ENCODE measurements at places on chromosomes 4 and X. TPM values are rescaled to one million over a fixed set of nuclear protein-coding genes. Genes with fewer than 3 reads are reported as not detected.

- H3K4me3 ChIP-seq, result peak overlapping the region; percentile 85
- H3K27ac ChIP-seq, result peak overlapping the region; percentile 99
- DNase-seq, result no peak
- H3K36me3 ChIP-seq, result no peaks in the 10 kb centered on the region
- H3K4me1 ChIP-seq, result peaks cover 67% of the 10 kb centered on the region
Observed at GRCh38 chr4:87005690-87006425, 71.0 kb downstream of the AFF1 start.

GRCh38 chr4:108700081-108700757, 49.8 kb downstream of the OSTC start:
- no peaks in the 10 kb centered on the region for H3K36me3 ChIP-seq
- no peaks in the 10 kb centered on the region for H3K27me3 ChIP-seq
- no peak overlapping the region for H3K27ac ChIP-seq
- DNase-seq, result no peak

Gene NUP54
- total RNA-seq, result 18.0 TPM

DNA sequence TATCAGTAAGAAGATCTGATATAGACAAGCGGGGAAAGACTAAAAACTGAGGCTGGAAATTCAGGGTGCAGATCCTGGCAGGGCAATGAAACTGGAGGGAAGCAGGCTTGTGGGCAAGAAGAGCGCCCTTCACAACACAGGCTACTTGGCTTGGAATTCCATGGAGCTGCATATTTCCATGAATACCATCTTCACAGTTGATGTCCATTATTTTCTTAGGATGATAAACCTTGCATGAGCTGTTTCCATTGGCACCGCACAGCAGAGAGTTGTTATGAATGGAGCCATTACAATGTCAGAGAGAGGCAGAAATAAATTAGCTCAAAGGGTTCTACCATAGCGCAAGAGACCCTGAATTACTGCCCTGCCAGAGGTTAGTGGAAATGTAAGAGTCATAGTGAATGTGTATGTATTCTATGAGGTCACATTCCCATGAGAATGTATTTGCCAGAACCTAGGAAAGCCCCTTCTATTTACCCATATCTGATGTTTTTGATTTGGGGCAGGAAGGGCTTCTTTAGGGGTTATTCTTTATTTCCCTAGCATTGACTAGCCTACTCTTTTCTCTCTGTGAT, 215.6 kb downstream of the PALLD start:
- H3K27ac ChIP-seq, result peak overlapping the region; percentile 67
- H3K4me1 ChIP-seq, result peaks cover 39% of the 10 kb centered on the region
- no peaks in the 10 kb centered on the region for H3K27me3 ChIP-seq

Gene P2RY4
- total RNA-seq, result not detected

DNA sequence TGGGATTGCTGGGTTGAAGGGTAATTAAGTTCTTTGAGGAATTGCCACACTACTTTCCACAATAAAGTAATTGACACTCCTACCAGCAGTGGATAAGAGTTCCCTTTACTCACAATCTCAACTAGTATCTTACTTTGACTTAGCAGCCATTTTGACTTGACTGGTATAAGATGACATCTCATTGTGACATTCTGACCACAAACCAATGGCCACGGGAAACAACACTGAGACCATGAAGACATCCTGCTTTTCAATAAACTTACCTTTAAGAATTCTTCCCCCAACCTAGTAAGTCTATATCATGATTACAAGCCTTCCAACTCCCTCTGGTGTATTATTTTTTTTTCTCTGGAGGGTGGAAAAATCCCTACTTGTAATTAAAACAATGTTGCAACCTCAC, 66.9 kb upstream of the WDR1 start:
- peaks cover 34% of the 10 kb centered on the region for H3K4me1 ChIP-seq
- H3K4me3 ChIP-seq, result no peak overlapping the region
- no peak for DNase-seq
- H3K36me3 ChIP-seq, result no peaks in the 10 kb centered on the region

DNA sequence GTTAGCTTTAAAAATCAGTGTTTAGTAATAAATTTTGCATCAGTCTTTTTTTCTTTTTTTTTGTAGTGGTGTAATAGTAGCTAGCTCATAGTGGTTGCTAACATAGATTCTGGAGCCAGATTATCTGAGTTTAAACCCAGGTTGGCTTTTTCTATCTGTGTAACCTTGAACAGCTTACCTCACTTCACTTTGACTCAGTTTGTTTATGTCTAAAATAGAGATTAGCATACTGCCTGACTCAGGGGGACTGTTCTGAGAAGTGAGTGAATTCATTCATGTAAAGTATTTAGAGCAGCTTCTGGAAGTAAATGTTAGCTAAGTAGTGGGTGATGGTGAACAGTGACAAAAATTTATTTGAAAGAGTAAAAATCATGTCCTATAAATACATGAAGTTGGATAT, 32.9 kb downstream of the CPEB2 start:
- DNase-seq, result no peak
- no peak overlapping the region for H3K4me3 ChIP-seq
- no peaks in the 10 kb centered on the region for H3K27me3 ChIP-seq
- no peaks in the 10 kb centered on the region for H3K36me3 ChIP-seq

DNA sequence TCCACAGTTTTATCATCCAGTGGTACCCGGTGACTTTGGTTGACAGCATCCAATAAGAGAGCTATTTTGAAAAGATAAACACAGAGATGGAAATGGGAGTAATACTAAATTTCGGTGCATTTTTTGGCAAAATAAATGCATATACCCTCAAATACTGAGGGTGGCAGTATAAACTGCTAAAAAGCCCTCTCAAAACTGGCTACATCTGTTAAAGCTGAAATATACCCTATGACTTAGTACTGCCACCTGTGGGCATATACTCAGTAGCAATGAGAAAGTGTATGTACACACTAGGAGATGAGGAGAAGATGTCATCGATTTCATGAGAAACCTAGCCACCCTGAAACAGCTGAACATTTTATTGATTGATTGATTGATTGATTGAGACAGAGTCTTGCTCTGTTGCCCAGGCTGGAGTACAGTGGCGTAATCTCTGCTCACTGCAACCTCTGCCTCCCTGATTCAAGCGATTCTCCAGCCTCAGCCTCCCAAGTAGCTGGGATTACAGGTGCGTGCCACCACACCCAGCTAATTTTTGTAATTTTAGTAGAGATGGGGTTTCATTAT, 12.2 kb upstream of the TMEM128 start:
- H3K27me3 ChIP-seq, result no peaks in the 10 kb centered on the region
- DNase-seq, result no peak
- peak overlapping the region; percentile 3 for H3K4me3 ChIP-seq

DNA sequence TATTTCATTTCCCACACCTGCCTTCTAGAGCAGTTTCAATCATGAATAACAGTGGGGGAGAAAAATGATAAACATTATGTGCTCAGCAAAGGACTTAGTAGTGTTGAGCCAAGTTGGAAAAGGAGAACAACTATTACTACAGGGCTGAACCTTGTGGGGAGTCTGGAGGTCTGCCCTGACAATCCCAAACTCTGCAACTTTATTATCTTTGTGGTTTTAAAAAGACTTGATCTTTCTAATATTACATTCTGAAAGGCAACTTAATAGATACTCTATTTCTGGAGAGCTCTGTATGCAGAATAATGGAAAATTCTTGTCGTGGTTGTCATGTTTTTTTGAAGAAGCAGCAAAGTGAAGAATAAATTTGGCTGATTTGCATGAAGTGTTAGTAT, 116.1 kb downstream of the SPCS3 start:
- no peaks in the 10 kb centered on the region for H3K36me3 ChIP-seq
- H3K27me3 ChIP-seq, result no peaks in the 10 kb centered on the region
- H3K27ac ChIP-seq, result no peak overlapping the region
- no peak for DNase-seq

DNA sequence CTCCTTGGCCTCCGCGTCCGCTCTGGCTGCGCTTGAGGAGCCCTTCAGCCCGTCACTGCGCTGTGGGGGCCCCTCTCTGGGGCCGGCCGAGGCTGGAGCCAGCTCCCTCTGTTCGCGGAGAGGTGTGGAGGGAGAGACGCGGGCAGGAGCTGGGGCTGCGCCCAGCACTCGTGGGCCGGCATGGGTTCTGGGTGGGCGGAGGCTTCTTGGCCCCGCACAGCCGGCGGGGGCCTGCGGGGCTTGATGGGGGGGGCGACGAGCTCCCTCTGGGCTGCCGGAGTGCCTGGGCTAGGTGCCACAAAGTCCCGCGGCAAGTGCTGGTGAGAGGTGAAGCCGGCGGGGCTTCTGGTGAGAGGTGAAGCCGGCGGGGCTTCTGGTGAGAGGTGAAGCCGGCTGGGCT, 61.9 kb downstream of the ANKRD50 start:
- H3K4me1 ChIP-seq, result no peaks in the 10 kb centered on the region
- no peak overlapping the region for H3K4me3 ChIP-seq
- H3K27me3 ChIP-seq, result no peaks in the 10 kb centered on the region
- no peak for DNase-seq
- H3K27ac ChIP-seq, result no peak overlapping the region

Gene SPATA4
- 0.55 TPM for total RNA-seq

GRCh38 chr4:10403633-10404445, 53.4 kb downstream of the ZNF518B start:
- H3K27ac ChIP-seq, result no peak overlapping the region
- no peaks in the 10 kb centered on the region for H3K27me3 ChIP-seq
- DNase-seq, result no peak

GRCh38 chr4:56215901-56216300, 171.4 kb downstream of the AASDH start:
- no peak for DNase-seq
- H3K4me3 ChIP-seq, result no peak overlapping the region
- no peak overlapping the region for H3K27ac ChIP-seq
- H3K4me1 ChIP-seq, result no peaks in the 10 kb centered on the region

DNA sequence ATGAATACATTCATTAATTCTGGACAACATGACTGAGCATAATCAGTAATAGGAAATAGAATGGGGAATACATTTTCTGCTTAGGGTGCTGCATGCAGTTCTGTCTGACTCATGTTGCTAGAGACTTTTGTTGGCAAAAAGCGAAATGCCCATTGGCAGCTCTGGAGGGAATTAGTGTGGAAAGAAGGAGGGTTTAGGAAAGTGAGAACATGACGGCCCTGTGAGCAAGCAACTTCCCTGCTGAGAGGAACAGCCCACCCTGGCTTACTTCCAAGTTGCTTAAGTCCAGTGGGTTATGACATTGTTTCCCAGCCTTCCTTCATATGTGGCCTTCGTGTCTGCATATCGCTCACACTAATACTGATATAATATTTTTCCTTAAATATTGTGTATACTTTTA, 13.8 kb downstream of the MAD2L1 start:
- H3K36me3 ChIP-seq, result no peaks in the 10 kb centered on the region
- no peaks in the 10 kb centered on the region for H3K27me3 ChIP-seq
- no peak for DNase-seq
- peaks cover 5% of the 10 kb centered on the region for H3K4me1 ChIP-seq

- no peak overlapping the region for H3K4me3 ChIP-seq
- no peaks in the 10 kb centered on the region for H3K36me3 ChIP-seq
- no peak overlapping the region for H3K27ac ChIP-seq
- no peak for DNase-seq
- no peaks in the 10 kb centered on the region for H3K27me3 ChIP-seq
Observed at GRCh38 chrX:124594017-124594651, 247.8 kb downstream of the SH2D1A start.

Gene UGT2B7
- not detected for total RNA-seq

Gene ZNF630
- 3.2 TPM for total RNA-seq

Gene MTHFD2L
- 13.8 TPM for total RNA-seq

Gene COX7B2
- total RNA-seq, result not detected

Gene COQ2
- total RNA-seq, result 27.3 TPM

DNA sequence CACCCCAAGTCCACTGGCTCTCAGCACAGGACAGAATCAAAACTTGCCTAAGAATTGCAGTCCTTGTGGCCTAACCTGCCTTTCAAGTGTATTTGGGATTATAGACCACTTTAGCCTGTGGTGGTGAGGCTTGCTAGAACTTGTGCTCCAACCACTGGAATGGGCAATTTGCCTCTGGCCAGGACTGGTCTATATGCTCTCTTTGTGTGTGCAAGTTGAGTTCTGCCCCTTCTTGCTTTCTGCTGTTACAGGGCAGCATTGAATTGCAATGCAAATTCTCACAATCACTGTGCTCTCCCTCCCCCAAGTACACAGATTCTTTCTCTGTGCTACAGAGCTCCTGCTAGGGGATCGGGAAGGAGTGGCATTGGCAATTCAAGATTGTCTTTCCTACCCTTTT, 233.6 kb upstream of the DIPK2B start:
- H3K4me1 ChIP-seq, result no peaks in the 10 kb centered on the region
- H3K27me3 ChIP-seq, result no peaks in the 10 kb centered on the region
- DNase-seq, result no peak
- no peak overlapping the region for H3K27ac ChIP-seq
- no peak overlapping the region for H3K4me3 ChIP-seq
- no peaks in the 10 kb centered on the region for H3K36me3 ChIP-seq

- H3K4me1 ChIP-seq, result peaks cover 11% of the 10 kb centered on the region
- peak overlapping the region; percentile 90 for H3K27ac ChIP-seq
- peak; percentile 20 for DNase-seq
- H3K36me3 ChIP-seq, result peaks cover 16% of the 10 kb centered on the region
- H3K27me3 ChIP-seq, result no peaks in the 10 kb centered on the region
- peak overlapping the region; percentile 75 for H3K4me3 ChIP-seq
Observed at GRCh38 chrX:71253253-71254091, 468 bp downstream of the ZMYM3 start.

Gene NUDT10
- total RNA-seq, result 0.27 TPM

DNA sequence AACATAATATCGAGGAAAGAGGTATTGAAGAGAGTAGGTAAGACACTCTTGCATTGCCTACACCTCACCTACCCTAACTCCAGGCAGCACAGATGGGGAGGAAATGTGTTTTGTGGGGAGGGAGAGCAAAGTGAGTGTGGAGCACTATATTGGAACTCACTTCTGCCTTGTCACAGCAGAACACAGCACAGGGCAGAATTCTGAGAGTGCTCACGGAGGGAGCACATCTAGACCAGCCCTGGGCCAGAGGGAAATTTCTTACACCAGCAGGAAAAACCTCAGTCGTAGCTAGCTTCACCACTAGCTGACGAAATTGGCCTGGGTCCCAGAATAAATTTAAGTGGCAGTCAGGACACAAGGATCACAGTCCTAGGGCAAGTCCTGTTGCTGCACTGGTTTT, 517.3 kb downstream of the TMA16 start:
- no peaks in the 10 kb centered on the region for H3K27me3 ChIP-seq
- no peak overlapping the region for H3K4me3 ChIP-seq
- no peak for DNase-seq

Gene IL21
- total RNA-seq, result not detected

Gene ADGRG4
- not detected for total RNA-seq

DNA sequence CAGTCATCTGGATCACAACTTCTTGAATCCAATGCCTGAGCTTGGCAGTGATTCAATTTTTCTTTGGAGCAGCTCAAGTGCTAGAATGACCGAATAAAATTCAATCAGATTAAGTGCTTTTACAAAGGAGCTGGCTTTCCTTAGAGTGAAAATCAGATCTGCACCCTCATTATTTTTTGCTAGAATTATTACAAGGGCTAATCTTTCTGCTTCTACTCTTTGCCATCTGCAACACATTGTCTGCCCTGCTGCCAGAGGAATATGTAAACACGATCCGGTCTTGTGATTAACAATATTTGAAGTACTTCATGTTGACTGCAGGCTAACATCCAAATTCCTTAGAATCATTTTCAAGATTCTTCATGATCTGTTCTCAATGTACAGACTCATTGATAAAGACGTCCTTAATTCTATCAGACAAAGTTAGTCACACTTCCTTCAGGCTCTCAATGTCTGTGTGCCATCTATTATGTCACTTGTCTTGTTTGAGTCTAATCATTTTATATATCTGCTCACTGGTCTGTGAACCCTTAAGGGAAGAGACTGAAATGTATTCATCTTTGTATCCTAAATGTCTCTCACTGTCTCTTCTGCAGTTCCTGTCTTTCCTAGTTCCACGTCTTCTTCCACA, 531.2 kb downstream of the GALNTL6 start:
- H3K36me3 ChIP-seq, result no peaks in the 10 kb centered on the region
- H3K27me3 ChIP-seq, result no peaks in the 10 kb centered on the region
- no peak for DNase-seq
- no peak overlapping the region for H3K27ac ChIP-seq
- H3K4me1 ChIP-seq, result no peaks in the 10 kb centered on the region
- no peak overlapping the region for H3K4me3 ChIP-seq
